ENCODE measurements at places on chromosomes 4 and X.

DNA sequence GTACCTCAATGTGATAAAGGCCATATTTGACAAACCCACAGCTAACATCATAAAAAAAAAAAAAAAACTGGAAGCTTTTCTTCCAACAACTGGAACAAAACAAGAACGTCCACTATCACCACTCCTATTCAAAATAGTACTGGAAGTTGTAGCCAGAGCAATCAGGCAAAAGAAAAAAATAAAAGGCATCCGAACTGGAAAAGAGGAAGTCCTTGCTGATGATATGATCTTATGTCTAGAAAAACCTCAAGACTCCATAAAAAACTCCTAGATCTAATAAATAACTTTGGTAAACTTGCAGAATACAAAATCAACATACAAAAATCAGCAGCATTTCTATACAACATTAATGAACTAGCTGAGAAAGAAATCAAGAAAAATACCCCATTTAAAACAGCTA, 134.3 kb downstream of the TEX11 start:
- DNase-seq: no peak

- no peak for DNase-seq
Measured at GRCh38 chr4:13903901-13904300, 276.4 kb upstream of the BOD1L1 start.

- peak; percentile 12 for DNase-seq
Measured at GRCh38 chrX:107894038-107894437, 68.4 kb downstream of the MID2 start.

GRCh38 chr4:186936496-186937375, 213.1 kb upstream of the FAT1 start:
- DNase-seq: no peak

- DNase-seq: peak; percentile 80
Measured at GRCh38 chrX:129876771-129877305, 29.1 kb upstream of the UTP14A start.

DNA sequence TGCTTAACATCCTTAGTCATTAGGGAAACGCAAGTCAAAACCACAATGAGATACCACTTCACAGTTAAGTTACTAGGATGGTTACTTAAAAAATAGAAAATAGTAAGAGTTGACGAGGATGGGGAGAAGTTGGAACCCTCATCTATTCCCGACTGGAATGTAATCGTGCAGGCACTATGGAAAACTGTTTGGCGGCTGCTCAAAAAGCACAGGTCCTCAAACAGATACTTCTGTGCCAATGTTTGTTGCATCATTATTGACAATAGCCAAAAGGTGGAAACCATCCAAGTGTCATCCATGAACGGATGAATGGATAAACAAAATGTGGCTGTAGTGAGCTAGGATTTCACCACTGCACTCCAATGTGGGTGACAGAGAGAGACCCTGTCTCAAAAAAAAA, 11.7 kb downstream of the CTAG1B start:
- peak; percentile 2 for DNase-seq

GRCh38 chrX:136268051-136269048, 17.1 kb upstream of the MAP7D3 start:
- peak; percentile 22 for DNase-seq

DNA sequence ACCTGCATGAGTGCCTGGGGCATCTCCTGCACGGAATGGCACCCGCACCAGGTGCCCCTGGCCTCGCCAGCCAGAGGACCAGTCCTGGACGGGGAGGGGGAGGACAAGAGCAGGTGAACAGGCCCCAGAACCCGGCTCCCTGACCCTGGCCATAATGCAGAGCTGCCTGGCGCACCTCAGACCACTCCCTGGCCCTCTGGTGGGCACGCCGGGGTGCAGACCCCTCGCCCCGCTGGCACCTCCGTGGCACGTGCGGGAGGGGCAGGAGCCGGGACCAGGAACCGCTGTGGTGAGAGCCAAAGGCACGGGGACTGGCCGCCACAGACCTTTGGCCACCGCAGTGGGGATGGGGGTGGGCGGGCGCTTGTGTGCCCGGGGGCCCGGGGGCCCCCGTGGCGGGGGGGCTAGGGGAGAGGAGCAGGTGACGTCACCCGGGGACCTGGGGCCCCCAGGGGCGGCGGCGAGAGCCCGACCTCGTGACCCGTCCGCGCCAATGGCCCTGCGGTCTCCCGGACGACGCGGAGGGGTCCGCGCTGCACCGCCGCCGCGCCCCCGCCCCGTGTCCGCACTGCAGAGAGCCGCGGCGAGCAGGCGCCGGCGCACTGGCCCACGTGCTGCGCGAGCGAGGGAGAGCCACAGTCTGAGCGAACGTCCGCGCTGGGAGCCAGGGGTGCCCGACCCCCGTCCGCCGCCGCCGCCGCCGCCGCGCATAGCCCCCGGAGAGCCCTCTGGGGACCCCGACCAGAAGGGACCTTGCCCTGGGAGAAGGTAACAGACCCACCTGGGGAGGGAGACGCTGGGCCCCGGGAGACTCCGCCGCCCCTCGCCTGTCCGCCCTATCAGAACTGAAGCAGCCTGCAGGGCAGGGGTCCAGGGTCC, at the start of gene PNMA3:
PNMA3 (plus strand) TSS at position 600 of the 879 bp plus-strand sequence. CDS start 586 bp downstream, outside the sequence.
- DNase-seq: no peak

DNA sequence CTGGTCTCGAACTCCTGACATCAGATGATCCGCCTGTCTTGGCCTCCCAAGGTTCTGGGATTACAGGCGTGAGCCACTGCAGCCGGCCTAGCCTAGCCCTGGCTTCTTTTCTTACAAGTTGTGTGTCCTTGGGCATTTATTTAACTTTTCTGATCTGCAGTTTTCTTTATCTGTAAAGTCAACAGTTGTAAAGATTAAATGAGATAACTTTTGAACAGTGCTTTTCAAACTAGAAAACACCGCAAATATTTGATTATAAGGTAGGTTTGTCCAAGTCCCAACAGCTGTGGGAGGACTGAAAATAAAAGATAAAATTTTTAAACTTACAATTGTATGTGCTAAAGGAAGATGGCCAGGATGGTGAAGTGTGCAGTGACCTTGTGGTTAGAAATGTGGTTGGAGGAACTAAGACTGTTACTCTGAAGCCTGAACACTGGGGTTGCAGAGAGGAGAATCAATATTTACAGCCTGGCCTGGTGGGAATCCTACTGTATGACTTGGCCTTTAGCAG, 44.8 kb downstream of the GSX2 start:
- DNase-seq: no peak

DNA sequence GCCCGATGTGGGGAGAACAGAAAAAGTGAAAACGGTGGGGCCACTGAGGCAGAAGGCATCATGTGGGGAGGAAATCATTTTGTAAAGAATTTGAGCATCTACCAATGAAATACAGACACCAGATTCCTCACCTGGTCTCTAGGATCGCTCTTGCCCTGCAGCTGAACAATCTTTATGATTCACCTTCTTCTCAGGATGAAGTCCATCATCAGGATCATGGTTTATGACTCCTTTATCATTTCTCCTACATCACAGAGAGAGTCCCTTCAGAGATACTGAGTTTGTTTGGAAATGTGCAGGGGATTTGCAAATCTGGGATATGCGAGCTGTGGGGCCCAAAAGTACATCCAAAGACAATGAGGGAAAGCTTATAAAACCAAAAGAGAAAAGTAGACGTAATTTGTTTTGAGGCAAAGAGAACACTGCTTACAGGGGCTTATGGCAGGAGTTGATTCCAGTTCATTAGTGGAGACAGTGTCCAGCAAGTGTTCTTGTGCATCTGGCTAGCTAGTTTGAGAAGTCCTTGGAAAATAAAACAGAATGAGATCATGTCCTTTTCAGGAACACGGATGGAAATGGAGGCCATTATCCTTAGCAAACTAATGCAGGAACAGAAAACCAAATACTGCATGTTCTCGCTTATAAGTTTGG, 15.3 kb upstream of the ANXA5 start:
- DNase-seq: no peak

DNA sequence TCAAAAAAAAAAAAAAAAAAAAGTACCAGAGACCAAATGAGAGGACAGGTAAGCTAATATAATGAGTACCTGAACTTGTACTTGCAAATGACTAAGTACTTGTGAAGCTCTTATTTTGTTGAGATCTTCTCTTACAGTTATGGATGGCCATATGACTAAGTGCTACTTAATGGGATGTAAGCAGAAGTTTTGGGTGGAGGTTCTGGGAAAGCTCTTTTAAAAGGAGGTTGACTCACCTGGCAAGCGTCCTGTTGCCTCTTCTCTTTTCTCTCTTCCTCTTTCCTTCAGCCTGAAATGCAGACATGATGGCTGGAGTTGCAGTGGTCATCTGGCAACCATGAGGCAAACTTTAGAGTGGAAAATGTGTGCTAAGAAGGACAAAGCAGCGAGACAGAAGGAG, 36.9 kb upstream of the MED14 start:
- DNase-seq: no peak

GRCh38 chrX:80511969-80512760, 91.9 kb downstream of the TENT5D start:
- DNase-seq: no peak

- no peak for DNase-seq
Measured at GRCh38 chr4:53228036-53228435, 137.8 kb downstream of the SCFD2 start.

- no peak for DNase-seq
Measured at GRCh38 chrX:153387987-153388721, 13.0 kb downstream of the PNMA6E start.

DNA sequence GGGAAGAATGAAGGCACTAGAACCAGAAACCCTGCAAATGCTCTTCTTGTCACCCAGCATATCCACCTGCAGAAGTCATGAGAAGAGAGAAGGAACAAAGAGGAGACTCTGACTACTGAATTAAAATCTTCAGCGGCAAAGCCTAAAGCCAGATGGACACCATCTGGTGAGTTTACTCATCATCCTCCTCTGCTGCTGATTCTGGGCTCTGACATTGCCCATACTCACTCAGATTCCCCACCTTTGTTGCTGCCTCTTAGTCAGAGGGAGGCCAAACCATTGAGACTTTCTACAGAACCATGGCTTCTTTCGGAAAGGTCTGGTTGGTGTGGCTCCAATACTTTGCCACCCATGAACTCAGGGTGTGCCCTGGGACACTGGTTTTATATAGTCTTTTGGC, 181.7 kb downstream of the AR start:
- no peak for DNase-seq

DNA sequence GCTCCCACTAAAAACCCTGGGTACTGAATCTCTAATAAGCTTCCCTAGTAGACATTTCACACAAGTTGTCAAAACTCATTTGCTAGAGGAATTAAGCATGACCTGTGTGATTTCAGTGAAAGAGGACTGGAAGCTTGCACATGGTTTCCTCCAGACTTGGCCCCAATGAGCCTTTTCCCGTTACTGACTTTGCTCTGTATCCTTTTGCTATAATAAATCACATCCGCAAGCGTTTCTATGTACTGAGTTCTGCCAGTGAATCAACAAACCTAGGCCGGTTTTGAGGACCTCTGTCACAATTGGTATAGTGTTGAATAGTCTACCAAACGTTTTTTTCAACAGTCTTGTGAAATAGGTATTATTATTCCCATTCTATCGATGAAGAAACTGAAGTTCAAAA, 8.2 kb downstream of the ATP11C start:
- DNase-seq: no peak

- no peak for DNase-seq
Measured at GRCh38 chr4:52197306-52197705, 146.2 kb downstream of the SPATA18 start.

- DNase-seq: no peak
Measured at GRCh38 chr4:85953651-85954018, 406.2 kb downstream of the MAPK10 start.

GRCh38 chr4:13484749-13485221, 645 bp upstream of the RAB28 start:
- no peak for DNase-seq

DNA sequence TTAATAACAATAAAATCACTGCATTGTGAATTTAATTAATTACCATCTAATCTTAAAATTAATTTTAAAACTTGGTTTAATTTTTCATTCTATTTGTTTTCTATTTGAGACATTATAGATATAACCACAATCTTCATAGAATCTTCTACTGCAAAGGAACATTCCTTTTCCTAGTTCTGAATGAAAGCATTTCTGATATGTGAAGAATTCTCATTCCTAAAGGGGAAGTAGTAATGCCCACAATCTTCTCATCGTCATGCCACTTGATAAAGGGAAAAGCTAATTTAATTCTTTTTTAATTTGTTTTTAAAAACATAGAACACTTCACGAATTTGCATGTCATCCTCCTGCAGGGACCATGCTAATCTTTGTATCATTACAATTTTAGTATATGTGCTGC, 23.7 kb downstream of the MGARP start:
- no peak for DNase-seq

DNA sequence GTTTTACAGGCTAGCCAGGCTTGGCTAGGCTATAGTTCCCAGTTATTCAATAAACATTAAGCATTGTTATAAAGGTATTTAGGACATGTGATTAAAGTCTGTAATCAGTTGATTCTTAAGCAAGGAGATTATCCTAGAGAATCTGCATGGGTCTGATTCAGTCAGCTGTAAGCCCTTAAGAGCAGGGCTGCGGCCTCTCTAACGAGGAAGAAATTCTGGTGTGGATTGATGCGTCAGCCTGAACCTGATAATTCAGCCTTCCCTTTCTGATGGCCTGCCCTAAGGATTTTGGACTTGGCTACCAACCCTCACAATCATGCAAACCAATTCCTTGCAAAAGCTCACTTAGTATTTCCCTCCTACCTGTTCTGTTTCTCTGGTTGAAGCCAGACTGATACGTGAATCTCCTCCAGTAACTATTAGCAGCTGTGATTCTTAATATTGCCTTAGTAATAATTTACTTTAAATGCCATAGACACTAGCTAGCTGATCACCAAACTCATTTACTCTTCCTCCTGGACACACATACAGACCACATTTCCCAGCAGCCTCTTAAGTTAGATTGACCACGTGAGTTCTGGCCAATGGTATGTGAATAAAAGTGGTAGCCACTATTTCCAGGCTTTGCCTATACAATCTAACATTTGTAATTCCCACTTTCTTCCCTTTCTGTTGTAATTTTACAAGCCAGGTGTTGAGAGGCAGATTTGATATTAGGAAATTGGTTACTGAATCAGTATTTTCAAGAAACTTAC, 678.0 kb upstream of the INTU start:
- no peak for DNase-seq

DNA sequence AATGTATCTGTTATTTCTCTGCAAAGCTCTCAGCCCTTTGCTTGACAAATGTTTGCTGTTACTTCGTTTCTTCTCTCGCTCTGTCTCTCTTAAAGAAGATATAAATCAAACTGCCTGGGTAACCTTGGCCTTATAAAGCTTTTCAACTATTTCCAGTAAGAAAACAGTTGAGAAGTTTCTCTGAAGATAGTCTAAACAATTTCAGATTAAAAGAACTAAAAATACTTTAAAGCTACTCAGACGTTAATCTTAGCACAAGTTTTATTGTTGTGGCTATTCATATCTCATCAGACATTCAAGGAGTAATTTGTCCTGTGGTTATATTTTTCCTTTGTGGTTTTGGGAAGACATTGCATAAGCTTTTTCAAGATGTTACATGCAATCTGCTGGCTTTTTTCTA, 22.6 kb downstream of the HOPX start:
- no peak for DNase-seq

- no peak for DNase-seq
Measured at GRCh38 chr4:185520119-185520518, 15.2 kb downstream of the PDLIM3 start.
